Naive thymus-derived CD4-positive, alpha-beta T cell (primary cell): ENCODE measurements at places on chromosomes 7 and 10. TPM values are rescaled to one million over a fixed set of nuclear protein-coding genes. Genes with fewer than 3 reads are reported as not detected.

DNA sequence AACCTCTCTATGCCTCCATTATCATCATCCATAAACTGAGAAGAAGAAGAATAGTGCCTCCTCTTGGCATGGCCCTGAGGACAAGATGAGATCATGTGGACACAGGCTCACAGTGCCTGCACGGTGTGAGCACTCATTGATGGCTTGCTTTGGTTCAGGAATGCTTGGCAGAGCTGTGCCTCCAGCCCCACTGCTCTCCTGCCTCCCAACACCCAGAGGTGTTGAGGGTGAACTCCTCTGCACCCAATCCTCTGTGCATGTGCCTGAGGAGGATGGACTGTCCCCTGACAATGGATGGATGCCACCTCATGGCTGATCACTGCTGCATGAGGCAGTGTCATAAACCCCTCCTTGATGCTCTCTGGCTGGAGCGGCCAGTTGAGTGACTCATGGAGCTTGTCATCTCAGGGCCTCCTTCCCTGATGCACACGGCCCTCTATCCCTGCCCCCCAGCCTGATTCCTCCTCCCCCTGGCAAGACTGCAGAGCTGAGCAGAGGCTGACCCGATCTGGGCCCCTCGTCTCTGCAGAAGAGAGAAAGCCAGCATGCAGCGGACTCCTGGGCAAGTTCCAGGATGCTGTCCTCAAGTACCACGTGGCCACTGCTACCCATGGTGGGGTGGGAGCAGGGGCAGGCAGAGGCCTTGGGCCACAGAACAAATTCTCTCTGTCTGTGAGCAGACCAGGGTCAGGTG, 136.3 kb downstream of the KCNMA1 start:
- DNase-seq, result no peak

- DNase-seq, result no peak
Measured at GRCh38 chr10:102757323-102757722, 13.6 kb downstream of the WBP1L start.

- DNase-seq, result no peak
Measured at GRCh38 chr7:142873871-142874270, 11.7 kb downstream of the TRPV6 start.

DNA sequence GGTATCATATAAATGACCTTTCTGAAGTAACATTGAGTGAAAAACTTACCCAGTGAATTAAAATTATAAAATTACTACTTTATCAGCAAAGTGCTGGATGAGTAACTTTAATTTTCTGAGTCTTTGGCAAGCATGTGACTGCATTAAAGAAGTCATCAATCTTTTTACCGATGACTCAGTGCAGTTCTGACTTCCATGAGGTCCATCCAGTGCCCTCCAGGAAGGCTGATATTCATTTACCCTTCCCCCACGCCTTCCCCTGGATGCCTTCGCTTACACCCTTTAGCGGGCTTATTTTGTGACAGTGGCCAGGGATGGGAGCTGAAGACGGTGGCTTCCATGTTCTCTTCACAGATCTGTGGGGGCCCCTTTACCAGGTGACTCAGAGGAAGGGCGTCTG, 572.9 kb upstream of the PFKP start:
- DNase-seq, result no peak

- no peak for DNase-seq
Measured at GRCh38 chr7:73966941-73967831, 60.8 kb upstream of the ELN start.

DNA sequence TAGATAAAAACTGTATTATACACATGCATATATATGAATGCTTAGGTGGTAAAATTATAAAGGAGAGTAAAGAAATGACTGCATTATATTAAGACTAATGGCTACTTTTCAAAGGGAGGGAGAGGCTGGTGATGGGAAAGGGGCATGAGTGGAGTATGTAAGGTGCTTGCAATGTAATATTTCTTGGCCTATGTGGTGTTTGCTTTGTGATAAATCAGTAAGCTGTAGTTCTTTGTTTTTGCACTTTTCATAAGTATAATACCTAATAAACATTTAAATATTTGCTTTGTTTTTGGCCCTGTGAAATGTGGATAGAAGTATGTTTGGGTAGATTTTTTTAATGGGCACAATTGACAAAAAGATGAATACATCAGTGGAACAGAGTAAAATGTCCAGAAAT, 25.9 kb downstream of the AGBL3 start:
- DNase-seq, result no peak

DNA sequence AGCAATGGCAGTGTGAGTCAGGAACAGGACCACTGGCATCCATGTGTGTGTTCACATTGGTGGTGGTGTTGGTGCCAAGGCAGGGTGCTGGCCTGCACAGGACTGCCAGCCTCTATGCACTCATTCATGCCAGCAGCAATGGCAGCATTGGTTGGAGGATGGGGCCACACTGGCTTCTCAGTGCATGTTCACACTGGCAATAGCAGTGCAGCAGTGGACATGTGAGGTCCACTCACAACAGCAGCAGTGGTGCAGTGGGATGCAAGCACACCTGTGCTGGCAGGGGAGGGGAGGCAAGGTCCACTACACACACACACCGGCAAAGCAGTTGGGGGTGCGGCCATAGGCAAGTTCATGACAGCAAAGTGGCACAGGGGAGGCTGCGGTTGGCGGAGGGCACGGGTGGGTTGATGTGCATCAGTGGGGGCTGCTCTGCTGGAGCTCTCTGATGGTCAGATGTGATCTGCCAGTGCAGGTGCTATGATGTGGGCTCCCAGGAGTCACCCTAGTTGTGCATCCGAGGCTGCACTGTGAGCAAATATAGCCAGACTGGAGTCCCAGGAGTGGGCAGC, 57.8 kb upstream of the TNKS2 start:
- DNase-seq, result no peak

DNA sequence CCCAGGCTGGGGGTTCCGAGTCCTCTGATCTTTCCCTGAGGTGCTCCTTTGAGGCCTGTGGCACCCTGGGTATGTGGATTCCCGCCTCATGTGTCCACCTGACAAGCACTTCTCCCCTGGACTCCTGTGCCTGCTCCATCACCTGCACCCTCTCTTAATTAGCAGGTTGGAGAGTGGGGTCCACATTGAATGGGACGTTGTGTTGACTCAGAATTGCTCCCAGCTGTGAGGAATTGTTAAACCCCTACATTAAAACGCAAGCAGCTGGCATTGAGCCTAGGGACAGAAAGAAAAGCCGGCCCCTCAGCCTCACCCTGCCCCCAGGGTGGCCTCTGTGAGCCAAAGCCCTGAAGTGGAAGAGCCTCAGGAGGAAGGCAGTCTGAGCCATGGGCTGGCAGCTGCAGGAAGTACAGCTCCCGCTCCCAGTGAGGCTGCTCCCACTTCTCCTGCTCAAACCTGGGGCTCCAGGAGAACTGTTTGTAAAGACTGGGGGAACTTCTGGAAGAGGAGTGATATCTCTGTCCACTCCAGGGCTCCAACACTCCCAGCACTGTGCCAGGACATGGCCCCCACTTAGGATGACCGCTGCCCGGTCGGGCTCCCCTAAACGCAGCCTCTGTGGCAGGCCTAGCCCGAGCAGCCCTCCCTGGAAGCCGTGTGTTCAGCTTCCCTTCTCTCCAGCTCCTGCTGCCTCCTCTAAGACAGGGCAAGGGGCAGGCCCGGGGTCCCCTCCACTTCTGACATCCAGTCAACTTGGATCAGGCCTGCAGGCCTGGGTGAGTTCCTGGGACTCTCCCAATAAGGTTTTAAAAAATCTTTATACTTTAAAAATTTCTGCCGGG, 1.8 kb upstream of the OPN4 start:
- no peak for DNase-seq

DNA sequence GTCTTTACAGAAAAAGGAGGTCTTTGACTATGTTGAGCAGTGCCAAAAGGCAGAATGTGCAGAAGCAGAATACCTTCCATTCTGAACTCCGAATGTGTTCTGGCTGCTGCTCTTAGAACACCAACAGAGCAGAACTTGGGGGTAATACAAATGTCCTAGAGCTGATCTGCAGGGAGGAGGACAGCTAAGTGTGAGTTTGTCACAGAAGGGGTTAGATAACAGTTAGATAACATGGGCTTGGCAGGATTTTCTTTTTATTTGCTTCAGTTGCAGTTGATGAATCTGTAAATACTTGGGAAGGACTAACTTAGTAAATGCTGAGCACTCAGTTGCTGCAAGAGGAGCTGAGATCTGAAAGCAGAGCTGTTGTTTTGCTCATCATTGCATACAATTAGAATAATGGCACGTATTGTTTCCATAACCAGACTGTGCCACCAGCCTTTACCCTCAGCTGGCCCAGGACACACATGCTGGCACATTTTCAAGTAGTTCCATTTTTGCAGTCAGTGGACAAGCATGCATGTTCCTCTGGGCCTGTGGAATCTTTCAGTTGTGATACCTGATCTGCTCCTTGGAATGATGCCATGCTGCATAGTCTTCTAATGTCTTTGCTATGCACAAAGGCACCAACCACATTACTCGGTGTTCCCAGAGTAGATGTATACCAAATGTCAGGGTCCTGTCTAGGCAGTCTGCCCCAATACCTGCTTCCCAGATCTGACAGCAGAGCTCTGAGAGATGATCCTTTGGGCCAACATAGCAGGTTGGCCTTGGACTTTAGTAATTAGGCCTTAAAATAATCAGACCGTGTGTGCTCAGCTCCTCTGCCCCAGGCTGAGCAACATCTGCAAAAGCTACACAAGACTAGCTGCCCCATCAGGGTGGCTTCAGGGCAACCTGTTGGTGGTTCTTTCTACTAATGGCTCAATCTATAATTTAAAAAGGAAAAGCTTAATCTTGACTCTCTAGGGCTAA, 55.7 kb downstream of the GSDME start:
- no peak for DNase-seq

DNA sequence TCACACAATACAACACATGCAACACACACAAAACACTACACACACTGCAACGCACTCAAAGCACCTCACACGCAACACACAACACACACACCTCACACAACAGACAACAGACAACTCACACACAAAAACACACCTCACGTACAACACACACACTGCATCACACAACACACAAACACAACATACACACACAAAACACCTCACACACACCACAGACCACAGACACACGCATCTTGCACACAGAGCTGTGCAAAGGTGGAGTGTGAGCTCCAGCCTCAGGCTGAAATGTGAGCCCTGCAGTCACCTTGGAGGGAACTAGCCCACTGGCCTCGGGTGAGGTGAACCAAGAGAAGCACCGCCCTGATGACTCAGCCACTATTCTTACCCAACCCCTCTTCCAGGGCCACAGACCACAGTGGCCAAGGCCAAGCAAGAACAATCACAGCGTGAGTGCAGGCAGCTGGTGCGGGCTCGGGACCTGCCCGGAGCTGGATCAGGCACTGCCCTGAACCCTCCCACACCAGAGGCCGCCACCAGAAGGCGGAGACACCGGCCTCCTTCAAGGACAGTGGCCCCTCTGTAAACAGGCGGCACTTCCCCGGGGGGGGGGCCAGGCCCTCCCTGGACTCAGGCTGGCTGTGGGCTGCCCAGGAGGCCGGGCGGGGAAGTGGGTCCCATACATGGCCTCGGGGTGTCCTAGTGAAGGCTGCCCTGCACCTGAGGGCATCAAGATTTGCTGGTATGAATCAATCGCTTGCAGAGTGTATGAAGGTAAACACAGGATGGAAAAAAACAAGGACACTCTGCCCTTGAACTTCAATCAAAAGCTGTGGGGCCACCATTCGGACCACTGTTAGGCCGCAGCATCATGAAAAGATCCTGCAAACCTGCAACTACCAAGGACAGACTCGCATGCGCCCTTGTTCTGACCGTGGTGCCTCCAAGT, 106.7 kb downstream of the TNS3 start:
- DNase-seq, result no peak

- DNase-seq, result no peak
Measured at GRCh38 chr10:92787557-92788152, 60.7 kb upstream of the EXOC6 start.

DNA sequence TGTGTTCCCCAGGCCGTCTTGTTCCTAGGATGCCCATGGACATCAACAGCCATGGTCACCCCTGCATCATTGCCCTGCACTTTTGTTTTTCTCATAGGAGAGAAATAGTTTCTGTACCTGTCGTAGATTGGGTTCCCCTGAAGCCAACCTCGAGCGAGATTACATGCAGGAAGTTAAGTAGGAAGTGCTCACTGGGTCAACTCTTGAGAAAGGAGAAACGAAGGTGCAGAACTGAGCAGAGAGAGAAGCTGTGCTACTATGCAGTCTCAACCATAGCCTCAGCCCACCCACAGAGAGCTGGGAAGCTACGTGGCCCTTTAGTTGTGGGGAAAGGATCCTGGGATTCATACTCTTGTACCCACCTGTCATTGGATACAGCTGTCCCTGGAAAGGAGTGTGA, 165.2 kb downstream of the HERPUD2 start:
- DNase-seq, result no peak

Gene OR13A1
- total RNA-seq, result not detected in 2 replicates

Gene HECW1
- total RNA-seq, result not detected
